Mucosa of gallbladder (tissue), 1 donor: ENCODE measurements at places on chromosomes 4 and X.
A peak's percentile ranks its signal among the peaks of the same experiment; 100 is the strongest.

DNA sequence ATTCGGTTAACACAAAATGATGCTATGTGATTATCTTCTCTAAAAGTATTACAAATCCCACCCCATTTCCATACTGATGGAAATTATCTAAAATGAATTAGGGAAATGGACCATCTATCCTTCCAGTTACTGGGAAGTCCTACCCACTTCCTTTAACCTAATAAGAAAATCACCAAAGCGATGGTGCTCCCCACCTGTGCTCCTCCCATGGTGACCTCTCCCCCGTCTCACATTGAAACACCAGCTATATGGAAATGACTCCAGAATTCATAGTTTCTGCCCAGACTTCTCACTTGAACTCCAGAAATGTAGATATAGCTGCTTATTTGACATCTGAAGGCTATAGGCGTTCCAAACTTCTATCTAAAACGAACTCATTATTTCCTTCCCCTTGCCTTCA, 48.5 kb downstream of the CCKAR start:
- DNase-seq = no peak

GRCh38 chr4:56817840-56818491, 3.5 kb downstream of the SPINK2 start:
- no peak for DNase-seq

DNA sequence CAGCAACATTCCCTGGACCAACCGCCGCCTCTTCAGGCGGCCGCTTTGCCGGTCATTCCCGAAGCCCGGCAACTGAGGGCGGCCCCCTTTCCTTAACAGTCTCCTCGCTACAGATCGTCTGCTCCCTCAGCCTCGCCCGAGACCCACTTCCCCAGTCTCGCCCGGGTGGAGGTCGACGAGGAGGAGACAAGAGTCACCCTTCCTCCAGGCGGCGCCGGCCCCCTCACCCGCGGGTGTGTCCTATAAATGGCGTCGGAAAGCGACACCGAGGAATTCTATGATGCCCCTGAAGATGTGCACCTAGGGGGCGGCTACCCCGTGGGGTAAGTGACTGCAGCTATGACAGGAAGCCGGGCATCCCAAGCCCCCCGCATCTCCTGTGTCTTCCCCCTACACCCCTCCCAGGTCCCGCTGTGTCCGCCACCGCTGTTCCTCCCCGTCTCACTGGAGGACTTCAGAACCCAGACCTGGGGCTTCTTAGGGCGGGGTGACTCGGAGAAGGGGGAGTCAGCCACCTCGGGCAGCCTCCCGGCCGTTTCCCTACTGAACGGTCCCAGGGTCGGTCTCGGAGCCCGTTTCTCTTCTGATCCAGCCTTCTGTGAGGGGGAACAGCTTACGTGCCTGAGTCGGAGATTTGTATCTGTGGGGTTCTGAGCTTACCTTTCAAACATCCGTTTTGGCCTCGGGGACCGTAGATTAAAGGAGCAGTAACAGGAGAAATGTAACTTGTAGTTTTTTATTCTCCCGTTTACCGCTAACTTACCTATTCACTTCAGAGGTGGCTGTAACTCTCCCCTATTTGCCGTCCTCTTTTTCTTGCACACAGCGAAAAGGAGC, 570 bp downstream of the WDR44 start:
- DNase-seq = peak; percentile 22

GRCh38 chr4:186297013-186297645, 31.1 kb downstream of the F11 start:
- no peak for DNase-seq

- no peak for DNase-seq
These were observed 162.2 kb upstream of the NDST4 start for GRCh38 chr4:115275615-115276014.

- no peak for DNase-seq
These were observed 26.4 kb upstream of the TMPRSS11B start for GRCh38 chr4:68271851-68272357.

- no peak for DNase-seq
These were observed 312.6 kb downstream of the PACRGL start for GRCh38 chr4:21012851-21013331.
